NCI-H187 treated with DMSO at 0.1 percent for 48 hours (cell line): ENCODE measurements at places on chromosomes 3 and 15.

DNA sequence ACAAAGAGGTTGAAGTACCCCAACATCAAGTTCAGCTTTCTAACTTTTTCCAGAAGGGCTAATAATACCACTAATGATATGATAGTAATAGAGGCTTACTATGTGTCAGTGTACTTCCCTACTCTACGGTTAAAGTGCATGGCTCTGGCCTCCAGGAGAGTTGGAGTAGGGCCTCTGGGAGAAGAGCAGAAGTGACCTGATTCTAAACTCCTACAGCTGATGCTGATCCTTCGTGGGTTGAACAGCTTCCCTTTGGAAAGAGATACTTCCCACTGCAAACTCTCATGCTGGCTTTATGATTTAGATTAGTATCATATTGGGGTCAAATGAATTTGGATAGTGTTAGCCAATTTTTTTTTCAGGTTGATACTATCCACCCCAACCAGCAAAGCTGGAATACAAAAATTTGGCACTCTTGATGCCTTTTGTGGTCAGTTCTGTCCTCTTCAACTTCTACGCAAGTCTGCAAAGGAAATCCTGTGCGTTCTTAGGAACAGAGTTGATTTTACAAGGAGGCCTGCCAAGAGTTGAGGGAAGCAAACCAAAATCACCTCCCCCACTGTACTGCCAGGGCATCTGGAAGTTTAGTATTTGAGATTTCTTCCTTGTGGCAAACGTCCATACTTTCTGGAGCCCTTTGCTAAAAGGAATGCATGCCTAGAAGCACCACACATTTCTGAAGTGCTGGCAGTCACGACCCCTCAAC is 17.8 kb downstream of the TMEM212 start:
- DNase-seq: no peak

- DNase-seq: no peak
Measured at GRCh38 chr15:76337059-76337695, 604 bp downstream of the ISL2 start.

DNA sequence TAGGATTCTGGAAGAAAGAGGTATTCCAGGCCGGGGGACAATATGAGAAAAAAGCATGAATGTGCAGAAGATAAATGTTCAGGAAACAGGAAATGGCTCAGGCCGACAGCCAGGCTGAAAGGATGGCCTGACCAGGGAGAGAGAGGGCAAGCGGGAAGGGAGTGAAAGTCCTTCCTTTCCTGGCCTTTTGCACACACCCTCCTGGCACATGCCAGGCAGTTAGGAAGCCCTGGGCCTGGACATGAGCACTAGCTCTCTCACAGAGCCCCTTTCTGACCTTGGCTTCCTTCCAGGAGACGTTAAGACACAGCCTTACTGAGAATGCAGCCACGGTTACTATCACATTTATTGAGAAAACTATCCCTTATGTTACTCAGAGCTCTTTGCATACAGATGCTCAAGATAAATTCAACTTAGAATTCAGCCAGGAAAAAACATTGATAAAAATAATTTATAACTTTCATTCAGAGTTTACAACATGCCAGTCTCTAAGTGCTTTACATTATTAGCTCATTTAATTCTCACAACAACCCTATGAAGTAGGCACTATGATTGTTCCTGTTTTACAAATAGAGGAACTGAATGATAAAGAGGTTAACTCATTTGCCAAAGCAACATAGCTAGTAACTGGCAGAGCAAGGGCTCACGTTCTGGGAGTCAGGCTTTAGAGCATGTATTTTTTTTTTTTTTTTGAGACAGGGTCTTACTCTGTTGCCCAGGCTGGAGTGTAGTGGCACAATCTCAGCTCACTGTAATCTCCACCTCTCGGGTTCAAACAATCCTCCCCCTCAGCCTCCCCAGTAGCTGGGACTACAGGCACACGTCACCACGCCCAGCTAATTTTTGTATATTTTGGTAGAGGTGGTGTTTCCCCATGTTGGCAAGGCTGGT is 39.4 kb upstream of the SMAD3 start:
- no peak for DNase-seq

GRCh38 chr3:135460273-135460672 is 505.3 kb upstream of the PPP2R3A start:
- DNase-seq: no peak

- peak; percentile 87 for DNase-seq
Measured at GRCh38 chr3:130779031-130779430, 32.4 kb upstream of the PIK3R4 start.

DNA sequence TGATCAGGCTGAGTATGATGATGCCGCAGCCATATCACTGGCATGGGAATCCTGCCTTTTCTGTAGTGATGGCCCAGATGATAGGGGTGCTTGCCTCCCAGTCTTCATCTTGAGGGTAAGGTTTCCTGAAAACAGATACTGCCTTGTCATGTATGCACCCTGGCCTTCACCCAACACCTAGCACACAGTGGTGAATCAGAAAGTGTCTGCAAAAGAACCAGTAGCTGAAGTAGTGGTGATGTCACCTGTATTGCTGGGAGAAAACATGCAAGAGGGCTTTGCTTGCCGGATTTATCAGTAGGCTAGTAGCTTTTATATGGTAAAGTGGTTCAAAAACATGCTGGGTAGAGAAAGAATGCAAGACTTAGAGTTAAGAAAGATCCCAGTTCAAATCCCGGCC is 419.8 kb upstream of the WNT5A start:
- DNase-seq: no peak

GRCh38 chr3:61575893-61576292 is 14.5 kb downstream of the PTPRG start:
- no peak for DNase-seq

DNA sequence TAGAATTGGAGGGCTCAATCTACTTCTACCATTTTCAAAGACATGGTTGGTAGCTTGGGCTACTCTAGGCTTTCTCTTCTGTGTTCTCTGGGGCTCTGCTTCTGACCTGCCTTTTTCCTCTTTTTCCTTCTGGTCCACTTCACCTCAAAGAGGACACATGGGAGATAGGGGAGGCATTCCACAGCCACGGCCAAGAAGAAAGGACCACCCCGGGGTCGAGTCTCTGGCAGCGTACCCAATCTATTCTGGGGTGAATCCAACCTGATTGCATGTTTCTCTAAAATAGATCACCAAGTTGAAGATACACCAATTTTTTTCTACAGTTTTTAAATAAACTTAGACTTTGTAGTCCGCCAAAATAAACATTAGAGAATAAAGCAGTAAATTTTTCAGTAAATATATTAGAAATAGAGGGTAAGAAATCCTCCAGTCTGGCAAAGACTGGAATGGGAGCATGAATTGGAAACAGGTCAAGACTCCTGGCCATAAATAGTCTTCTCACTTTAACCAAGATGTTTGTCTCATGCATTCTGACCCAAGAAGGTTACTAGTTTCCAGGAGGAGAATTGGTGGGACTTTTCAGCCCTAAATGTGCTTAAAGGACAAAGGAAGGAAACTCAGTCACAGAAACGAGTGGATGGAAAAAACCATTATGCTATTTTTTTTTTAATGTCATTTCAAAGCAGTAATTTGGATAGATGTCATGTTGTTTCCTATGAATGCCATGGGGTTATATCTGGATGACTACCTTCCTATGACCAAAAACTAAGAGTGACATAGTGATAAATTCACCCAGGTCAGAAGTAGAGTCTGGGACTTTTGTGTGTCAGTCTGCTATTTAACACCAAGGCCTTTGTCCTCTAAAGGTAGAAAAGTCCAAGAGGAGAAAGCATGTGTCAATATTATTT is 71.3 kb upstream of the PHLDB2 start:
- DNase-seq: no peak

DNA sequence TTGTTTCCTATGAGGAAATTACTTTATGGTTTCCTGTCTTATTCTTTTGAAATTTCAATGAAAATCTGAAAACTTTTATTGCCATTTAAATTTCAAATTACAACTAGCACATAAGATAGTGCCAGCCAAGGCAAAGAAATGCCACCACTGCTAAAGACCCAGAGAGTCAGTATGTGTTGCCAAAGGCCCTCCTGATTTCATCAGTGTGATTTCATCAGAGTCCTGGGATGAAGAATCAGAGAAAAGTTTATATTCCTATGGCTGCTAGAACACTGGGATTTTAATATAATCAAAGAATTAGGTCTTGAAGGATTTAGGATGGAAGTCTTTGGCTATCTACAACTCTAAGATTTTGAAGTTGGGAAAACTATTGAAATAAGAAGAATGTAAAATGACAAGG is 434.2 kb upstream of the CCDC54 start:
- no peak for DNase-seq

DNA sequence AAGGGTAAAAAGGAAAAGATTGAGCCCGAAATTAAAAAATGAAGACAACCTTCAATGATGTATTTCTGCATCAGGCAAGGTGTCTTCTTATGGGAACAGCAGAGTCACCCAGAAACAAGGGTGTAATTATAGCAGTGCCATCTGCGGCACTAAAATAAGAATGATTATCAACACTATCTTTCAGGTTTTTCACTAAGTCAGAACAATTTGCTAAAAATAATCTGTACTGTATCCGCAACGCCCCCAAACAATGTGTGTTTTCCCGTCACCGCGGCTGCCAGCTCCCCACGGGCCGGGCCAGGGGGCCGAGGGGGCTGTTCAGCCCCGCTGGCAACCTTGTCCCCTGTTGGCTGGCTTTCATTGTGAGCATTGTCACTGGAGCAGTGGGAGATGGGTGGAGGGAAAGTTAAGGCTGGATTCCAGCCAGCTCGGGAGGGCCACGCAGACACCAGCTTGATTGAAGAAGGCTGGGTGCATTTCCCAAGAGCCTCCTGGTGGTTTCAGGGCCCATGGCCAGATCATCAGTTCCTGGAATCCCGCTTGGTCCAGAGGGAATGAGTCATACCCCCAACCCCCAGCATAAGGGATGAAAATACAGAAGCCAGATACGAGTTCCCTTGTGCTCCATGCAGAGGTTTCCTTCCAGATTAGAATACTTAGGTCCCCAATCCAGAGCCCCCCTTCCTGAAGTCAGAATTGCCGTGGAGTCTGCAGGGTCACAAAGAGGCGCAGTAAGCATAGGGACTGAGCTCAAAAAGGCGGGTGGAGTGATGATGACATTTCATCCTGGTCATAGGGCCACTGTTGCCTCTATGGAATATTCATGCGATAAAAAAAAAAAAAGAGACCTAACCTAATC is 90.2 kb upstream of the KLF13 start:
- no peak for DNase-seq

DNA sequence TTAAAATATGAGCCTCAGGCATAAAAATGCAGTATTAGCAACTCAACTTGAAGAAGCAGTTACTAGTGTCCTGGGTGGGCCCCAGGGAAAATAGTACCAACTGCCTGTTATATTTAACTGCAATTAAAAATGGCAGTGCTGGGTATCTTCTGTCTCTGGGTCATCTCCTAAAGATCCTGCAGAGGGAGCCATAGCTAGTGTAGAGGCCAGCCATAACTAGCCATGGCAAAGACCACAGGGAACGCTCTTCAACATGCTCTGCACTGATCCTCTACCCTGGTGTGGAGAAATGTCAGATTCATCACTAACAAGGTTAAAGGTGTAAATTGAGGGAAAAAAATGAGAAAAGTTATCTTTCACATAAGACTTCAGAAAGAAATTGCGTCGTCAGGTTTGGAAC is 181.3 kb downstream of the SNRPN start:
- DNase-seq: no peak

GRCh38 chr15:45253330-45253729 is 1.3 kb downstream of the SLC28A2 start:
- no peak for DNase-seq

- no peak for DNase-seq
Measured at GRCh38 chr15:66780973-66781718, 79.1 kb downstream of the SMAD6 start.

GRCh38 chr3:76111808-76112207 is 326.5 kb upstream of the ZNF717 start:
- no peak for DNase-seq

DNA sequence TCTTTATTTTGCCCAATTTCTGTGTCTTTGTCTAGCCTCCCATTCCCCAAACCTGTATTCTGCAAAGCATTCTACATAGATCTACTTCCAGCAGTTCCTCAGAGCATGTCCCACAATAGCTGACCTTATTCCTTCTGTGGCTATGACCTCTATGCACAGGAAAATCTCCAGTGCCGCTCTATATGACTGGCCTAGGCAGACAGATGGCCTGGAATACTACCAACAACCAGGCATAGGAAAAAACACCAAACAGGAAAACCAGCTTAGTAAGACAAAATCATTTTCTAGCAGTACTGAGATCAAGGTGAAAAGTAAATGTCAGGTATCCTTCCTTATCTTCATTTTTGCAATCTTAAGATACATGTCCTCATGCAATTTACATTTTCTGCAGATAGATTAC is 1115.0 kb downstream of the IGSF11 start:
- DNase-seq: no peak

DNA sequence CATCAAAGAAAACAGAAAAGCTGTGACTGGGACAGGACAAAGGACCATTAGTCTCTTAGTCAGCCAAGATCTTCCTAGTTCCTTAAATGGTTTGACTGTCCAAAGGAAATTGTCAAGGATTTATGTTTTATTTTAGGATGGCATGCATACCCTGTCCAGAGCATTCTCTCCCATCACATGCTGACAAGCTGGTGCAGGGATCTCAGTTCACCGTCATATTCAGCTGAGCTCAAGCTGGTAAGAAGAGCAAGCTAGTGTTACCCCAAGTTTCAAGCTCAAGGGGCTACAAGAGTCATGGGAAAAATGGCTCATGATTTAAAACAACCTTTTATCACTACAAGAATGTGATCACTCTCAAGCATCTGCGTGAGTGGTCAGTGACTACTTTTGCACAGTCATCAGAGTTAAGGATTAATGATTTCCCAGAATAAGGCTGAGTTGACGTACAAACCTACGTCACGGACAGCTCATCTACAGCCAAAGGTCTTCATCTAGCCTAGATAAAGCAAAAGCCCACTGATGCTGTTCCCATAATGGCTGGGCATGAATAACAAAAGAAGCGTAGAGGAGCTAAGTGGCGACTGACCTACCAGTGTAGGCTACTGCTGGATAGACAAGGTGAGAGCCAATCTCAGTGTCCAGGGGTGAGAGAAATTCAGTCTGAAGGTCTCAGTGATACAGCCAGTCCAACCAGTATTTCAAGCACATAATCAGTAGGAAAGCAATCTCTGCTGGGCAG is 157.5 kb downstream of the GABRB3 start:
- DNase-seq: no peak

- DNase-seq: no peak
Measured at GRCh38 chr3:126125341-126125740, 41.4 kb upstream of the SLC41A3 start.

DNA sequence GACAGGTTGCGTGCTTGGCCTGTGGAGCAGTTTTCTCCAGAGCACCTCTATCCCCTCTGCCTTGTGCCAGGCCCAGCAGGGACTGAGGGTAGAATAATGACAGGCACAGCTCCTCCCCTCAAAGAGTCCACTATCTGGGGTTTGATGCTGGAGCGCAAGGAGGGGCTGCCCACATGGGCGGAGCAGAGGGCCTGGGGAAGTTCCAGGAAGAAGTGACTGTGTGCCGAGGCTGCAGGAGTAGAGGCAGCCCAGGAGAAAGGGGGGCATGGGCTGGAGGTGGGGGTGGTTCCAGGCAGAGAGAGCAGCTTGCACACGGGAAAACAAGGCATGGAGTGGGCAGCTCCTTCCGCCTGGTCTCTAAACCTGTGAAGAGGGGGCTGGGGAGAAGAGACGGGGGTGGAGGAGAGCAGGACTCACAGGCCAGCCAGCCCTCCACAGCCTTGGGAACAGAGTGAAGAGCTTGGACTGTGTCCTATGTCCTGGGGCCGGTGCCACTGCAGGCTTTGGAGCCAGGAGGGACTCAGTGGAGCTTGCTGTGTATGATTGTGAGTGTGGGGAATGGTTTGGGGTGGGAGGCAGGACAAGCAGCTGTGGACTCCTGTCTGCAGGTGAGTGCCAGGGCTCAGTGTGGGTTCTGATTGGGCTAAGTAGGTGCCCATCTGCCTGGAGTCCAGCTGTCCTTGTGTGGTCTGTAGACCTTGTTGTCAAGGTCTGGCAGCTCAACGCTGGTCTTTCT is 48.1 kb downstream of the APBA2 start:
- DNase-seq: no peak

- no peak for DNase-seq
Measured at GRCh38 chr3:38721207-38721772, 71.8 kb upstream of the SCN5A start.
